ENCODE measurements at places on chromosomes 1 and 21.

- DNase-seq: no peak
Observed at GRCh38 chr1:30402031-30402430, 321.4 kb downstream of the MATN1 start.

DNA sequence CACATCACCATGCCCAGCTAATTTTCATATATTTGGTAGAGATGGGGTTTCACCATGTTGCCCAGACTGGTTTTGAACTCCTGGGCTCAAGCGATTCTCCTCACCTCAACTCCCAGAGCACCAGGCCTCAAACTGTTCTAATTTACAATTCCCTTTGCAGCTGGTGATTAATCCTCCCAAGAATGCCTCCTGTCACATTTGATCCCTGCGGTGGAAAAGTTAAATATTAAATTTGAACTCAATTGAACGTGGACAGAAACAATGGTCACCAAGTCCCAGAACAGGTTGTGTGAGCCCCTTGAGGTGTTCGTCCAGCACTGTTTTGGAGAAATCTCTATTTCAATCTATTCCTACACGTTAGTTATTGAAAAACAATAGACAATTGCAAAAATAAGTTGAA lies 2.0 kb upstream of the ANKRD35 start:
- no peak for DNase-seq

- DNase-seq: no peak
Observed at GRCh38 chr1:189868021-189868420, 609.6 kb downstream of the BRINP3 start.

DNA sequence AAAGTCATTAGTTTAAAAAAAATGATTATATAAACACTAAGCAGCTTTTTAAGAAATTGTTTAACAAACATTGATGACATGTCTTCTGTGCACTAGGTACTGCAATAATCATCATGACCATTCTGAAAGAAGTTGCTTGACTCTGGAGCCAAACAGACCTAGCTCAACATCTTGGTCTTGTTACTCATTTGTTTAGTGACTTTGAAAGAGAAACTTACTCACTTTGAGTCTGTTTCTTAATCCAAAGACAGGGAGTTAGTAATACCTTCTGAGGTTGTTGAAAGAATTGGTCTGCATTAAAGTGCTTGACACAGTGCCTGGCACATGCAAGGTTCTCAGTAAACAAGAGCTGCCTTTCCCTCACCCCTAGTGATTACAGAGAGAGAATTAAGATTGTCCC lies 84.4 kb downstream of the SGIP1 start:
- DNase-seq: no peak

DNA sequence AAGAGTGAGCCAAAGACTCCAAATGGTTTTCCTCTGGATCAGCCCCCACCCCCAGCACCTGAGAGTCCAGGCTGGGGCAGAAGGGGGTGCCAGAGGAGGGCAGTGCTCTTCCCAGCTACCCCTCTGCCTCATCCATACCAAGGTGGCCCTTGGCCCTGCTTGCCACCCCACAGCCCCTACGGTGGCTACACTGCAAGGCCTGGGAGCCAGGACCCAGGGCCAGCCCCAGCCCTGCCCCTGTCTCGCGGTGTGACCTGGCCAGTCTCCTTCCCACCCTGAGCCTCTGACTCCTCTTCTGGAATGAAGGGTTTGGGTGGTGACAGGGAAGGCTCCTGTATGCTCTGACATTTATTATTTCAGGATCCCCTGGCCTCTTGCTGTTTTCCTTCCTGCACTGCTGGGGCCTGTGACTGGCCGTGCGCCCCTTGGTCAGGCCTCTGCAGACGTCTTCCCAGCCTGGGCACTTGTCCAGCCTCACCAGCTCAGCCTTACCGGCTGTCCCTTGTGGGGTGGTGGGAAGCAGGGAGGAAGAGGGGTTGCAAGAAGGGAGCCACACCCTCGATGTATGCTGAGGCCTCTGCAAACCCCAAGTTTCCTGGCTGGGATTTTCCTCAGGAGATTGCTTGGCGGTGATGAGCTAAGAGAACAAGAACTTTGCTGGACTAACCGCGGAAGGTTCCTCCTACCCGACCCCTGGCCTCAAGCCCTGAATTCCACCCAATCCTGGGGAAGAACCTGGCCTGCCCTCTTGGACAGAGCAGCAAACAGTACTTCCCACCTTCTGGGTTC lies 13.5 kb downstream of the ASAP3 start:
- DNase-seq: no peak

Measured in NAMALWA (cell line).